ENCODE measurements at places on chromosomes 4 and X.

DNA sequence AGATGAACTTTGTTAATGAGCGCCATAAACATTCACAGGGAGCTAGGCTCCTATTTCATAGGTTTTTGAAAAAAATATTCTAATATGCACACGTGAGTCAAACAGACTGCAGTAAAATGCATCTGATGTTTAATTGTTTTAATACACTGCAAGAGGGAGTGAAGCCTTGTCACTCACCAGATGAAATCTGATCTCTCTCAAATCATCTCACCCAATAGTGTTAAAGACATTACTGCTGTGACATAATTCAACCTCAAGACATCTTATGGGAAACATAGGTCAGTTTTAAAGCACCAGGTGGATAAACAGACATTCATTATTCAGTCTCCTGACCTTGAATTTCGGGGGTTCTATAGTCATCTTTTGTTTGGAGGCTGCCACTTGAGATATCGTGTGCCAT is 148.3 kb downstream of the MAML3 start:
- no peak for DNase-seq

DNA sequence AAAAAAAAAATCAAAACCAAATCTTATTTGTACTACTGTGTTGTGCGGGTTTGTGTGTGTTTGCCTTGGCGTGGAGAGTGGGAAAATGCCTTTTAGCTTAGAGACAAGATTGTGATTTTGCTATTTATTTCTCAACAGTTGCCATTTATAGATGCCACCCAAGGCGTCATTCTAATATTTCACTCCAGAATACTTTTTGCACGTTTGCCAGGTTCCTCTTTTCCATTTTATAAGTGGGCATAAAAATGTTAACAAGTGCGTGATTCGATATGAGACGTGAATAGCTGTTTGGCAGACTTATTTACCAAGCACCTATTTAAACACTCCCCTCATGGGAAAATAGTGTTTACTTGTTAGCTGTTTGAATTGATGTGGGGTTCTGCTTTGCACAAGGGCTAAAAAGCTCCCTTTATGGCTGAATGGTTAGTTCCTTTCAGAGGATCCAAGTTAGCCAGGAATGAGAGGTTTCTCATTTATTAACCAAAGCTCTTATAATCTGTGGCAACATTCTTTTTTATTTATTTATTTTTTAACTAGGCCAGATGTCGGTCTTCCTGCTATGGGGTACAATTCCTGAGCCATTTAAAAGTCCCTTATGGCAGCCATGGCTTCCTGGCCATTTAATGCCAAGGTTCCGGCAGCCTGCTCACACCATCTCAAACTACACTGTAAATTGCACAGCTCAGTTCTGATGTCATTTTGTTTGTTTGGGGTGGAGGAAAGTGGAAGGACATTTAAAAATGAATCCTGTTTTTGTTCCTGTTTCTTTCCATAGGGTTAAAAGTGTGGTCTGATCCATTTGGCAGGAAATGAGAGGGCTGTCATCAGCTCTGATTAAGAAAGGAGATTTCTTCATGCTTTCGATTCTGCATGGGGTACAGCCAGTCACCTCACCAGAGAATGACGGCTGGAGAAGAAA is 14.6 kb downstream of the SMIM20 start:
- no peak for DNase-seq

DNA sequence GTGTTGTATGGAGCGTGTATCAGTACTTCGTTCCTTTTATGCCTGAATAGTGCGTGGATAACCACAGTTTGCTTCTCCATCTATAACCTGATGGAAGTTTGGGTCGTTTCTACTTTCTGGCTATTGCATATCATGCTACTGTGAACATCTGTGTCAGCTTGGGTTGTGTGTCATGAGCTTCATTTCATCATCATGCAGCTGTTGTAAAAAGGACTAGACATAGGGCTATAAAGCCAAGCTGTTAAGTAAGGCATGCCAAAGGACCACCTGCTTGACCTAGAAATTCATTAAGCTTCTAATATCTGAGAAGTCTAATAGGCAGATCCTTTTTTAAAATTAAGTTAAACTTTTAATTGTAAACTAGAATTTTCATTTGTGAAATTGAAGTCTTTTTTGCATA is 18.4 kb downstream of the SMS start:
- no peak for DNase-seq

DNA sequence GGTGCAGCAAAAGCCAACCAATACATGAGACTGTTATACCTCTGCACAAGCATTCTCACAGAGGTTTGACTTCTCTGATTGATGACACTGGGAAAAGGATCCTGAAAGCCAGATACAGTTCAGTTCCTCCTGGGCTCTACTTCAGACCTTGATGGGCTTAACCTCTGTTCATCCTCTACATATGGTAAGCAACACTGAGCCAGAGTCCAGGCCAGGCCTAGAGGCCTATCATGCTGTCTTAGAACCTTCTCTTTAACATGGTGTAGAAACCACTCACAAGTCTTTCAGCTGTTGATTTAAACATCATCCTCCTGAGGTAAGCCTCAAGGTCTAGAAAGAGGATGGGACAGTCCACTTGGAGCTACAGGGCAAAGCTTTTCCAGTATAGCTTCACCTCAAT is 9.2 kb downstream of the MAD2L1 start:
- DNase-seq = no peak

DNA sequence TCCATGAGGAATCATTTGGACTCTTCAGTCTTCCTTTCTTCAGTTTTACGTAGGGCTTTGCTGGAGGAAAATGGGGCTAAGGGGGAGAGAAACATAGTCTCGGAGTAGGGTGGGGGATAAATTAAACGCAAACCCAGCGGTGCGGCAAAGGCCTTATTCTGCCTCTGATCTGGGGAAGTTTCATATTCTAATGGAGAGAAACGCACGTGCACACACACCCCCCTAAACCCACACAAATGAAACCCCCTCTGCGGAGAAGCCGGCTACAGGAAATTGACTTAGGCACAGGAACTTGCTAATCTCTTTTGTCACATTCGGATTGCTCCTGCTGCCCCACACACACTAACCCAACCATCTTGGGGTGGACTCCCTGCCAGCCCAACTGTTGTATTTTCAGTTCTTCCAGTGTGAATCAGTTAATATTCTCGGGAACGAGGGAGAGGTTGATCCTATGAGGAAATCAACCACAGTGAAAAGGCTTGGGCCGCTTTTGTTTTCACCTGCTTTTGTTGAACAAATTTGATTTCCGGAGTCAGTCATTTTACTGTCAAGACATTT is at the start of gene RHOH:
Gene RHOH (plus strand): TSS at position 308 of the 558 bp plus-strand sequence. CDS start 46,356 bp downstream, outside the sequence.
- DNase-seq = no peak

GRCh38 chr4:7968262-7968896 is 28.7 kb upstream of the AFAP1 start:
- DNase-seq = no peak

DNA sequence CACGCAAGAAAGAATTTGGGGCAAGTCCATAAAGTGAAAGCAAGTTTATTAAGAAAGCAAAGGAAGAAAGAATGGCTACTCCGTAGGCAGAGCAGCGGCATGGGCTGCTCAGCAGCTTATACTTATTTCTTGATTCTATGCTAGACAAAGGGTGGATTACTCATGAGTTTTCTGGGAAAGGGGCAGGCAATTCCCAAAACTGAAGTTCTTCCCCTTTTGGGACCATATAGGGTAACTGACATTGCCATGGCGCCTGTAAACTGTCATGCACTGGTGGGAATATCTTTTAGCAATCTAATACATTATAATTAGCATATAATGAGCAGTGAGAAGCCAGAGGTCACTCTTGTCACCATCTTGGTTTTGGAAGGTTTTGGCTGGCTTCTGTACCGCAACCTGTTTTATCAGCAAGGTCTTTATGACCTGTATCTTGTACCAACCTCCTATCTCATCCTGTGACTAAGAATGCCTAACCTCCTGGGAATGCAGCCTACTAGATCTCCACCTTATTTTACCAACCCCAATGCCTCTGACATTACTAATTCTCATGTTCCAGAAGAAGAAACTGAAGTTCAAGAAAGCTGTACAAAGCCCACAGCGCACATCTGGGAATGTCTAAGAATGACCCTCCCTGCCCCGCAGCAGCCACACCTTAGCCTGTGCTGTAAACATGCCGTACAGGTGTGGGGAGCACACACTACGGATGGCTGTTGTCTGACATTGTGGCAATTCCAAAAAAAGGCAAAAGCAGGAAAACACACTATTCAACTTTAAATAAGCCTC is 18.6 kb downstream of the RXFP1 start:
- DNase-seq = no peak

GRCh38 chr4:106034220-106034619 is 138.9 kb downstream of the NPNT start:
- DNase-seq = no peak

DNA sequence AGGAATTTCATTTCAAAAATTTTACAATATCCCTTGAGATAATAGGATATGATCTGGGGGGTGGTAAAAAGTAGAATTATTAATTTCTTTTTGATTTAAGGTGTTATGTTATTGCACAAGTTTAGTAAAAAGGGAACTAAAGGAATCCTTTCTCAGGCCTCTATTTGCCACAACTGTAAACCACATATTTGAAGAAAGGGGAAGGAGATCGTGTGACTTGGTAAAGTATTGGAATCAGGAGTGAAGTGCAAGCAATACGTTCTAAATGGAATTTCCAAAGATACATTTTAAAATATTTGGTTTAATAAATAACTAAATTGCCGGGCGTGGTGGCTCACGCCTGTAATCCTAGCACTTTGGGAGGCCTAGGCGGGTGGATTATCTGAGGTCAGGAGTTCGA is 35.3 kb upstream of the SCRG1 start:
- no peak for DNase-seq

GRCh38 chrX:113551919-113552318 is 711.3 kb upstream of the AMOT start:
- DNase-seq = no peak

- DNase-seq = no peak
Measured at GRCh38 chr4:163482190-163482589, 8.6 kb upstream of the TKTL2 start.

GRCh38 chr4:83250687-83251446 is 33.7 kb downstream of the COQ2 start:
- DNase-seq = no peak

DNA sequence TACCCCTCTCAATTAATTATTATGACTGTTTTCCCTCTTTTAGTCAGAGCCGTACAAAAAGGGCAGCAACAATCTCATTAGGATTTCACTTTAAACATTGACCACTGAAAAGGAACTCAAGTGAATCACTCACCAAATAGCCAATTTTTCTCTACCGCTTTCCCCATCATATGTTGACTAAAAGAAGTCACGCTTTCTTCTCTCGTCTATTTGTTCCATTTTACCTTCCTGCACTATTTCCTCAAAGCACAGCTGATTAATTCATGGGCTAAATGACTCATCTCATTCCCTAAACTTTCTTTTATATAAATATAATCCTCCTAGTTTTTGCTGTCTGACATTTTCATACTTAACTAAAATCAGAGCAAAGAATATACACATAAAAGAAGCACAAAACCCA is 8.2 kb downstream of the MID1 start:
- no peak for DNase-seq

- no peak for DNase-seq
Measured at GRCh38 chrX:25650216-25650820, 487.8 kb upstream of the MAGEB18 start.

- no peak for DNase-seq
Measured at GRCh38 chrX:18034945-18035344, 173.8 kb upstream of the RAI2 start.

DNA sequence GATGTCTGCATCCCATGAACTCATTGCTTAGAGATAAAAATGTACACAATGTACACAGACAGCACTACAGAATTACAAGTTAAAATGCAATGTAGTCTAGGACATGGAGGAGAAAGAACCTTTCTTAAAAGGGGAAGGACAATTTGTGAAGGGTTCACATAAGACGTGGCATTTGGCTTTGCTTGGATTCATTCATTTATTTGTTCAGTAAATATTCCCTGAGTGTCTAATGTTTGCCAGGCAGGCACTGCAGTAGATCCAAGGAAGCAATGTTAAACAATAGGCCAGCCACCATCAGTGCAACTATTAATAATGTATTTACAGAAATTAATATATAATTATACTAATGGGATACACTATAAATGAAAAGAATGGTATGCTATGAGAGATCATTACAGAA is 94.4 kb downstream of the GRIA2 start:
- no peak for DNase-seq

GRCh38 chr4:71604785-71605184 is 179.1 kb downstream of the GC start:
- no peak for DNase-seq

- DNase-seq = no peak
Measured at GRCh38 chrX:1031521-1032430, 180.7 kb downstream of the CRLF2 start.

DNA sequence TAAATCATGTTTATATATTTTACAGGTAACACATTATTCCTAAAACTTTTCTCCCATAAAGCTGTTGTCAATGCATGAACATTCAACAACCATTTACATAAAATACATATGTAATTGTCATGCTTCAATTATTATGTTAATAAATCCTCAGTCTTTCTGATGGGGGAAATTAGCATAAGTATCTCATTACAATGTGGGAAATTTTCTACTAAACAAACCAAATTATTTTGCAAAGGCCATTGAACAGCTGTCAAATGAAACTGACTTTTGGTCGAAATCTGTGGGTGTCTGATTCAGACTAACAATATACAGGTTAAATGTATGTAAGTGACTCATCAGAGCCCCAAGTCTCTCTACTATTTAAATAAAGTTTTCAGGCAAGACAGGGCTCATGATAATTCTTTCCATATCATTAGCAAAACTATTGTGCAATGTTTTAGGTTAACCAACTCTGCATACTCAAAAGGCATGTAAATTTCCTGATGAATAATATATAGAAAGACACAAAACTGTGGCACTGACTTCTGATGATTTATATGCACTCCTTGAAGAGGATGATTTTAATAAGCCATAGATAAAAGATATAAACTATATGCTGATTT is 795.3 kb upstream of the AADAT start:
- DNase-seq = no peak

DNA sequence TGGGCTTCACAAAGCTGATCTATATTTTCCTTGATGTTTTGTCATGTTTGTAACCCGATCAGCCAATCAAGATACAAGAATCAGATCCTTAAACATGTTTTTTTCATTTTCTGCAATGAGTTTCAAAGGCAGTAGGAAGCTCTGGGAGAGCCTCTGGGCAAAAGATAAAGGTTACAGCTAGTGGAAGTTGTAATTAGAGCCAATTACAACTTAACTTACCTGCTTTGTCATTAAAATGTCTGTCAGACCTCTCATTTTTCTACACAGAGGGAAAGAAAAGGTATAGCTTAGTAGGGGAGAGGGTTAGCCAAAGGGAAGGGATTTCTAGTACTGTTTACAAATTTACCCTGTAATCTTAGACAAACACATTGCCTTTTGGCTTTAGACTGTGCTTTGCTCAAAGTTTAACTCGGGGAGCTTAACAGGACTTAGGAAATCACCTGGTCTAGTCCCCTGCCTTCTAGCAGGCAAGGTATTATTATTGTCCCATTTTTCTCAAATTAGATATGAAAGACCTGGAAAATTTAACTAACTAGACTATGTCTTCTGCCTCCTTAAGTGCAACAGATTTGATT is 55.8 kb downstream of the FGF16 start:
- no peak for DNase-seq

- no peak for DNase-seq
Measured at GRCh38 chrX:49310371-49310770, 6.9 kb downstream of the GAGE10 start.

Measured in GM12892 (cell line).